ENCODE measurements at places on chromosomes 4 and X.

DNA sequence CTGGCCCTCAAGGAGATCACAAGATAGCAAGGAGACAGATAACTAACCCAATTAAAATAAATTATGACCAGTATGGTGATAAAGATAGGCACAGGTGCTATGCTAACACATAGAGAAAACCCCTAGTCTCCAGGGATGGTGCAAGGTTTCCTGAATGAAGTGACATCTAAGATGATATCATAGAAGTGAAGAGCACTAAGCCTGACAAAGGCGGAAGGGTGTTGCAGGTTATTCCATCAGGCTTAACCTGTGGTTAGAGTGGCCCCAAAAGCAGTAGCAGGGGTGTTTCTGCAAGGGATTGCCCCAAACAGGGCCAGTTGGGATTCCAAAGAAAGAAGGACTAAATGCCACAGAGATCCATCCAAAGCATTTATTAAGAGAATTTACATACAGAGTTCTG, 249.2 kb downstream of the IDS start:
- no peak for DNase-seq

DNA sequence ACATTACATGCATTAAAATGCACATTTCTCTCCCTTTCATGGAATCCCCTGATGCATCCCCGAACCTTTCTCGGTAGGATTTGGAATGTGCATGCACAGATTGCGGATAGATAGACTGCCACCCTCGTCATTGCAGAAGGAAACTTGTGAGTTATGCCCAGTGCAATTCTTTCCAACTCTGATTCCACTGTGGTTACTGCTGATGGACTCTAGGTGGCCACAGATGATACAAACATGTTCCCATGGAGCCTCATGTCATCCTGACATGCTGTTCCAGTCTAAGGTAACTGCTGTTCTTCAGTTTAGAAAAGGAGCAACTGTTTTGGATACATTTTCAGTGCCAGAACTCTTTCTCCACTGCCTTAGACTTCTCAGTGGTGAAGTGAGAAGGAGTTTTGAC, 9.1 kb upstream of the VCX3B start:
- DNase-seq, result no peak

GRCh38 chr4:101660607-101661006, 129.9 kb upstream of the BANK1 start:
- no peak for DNase-seq

- no peak for DNase-seq
These were observed 8.9 kb upstream of the SMIM43 start for GRCh38 chr4:121773883-121774282.

- DNase-seq, result peak; percentile 92
These were observed 127.1 kb upstream of the PCDH18 start for GRCh38 chr4:137659431-137659830.

DNA sequence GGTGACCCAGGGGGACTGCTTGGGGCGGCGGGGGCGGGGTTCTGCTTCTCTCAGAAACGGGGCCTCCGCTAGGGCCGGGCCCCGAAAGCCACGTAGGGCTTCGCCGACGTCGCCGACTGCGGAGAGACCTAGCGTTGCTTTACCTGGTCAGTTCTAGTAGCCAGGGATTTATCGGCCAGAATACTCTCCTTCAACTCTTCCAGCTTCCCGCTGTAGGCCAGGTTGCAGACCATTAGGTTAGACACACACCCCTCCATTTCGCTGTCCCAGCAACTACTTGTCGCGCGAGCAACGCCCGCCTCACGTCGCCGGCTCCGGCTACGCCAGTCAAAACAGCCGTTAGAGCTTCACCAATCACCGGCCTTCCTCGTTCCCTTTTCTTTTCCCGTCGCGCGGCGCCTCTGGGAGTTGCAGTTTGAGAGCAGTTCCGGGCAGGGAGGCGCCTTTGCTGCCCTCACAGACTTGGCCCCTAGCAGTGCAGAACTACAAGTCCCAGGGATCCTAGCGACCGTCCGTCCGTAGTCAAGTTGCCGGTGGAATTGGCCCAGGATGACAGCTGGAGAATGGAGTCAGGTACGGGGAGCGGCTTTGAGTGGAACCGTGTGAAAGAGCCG, at the start of the genes ATG4A and PSMD10:
TSS of gene ATG4A (plus strand) at position 515 of the 614 bp plus-strand sequence. CDS start at position 564, 49 bp downstream.
TSS of gene PSMD10 (minus strand) at position 279 of the 614 bp plus-strand sequence. CDS start at position 257, 22 bp downstream.
- DNase-seq, result peak; percentile 95

DNA sequence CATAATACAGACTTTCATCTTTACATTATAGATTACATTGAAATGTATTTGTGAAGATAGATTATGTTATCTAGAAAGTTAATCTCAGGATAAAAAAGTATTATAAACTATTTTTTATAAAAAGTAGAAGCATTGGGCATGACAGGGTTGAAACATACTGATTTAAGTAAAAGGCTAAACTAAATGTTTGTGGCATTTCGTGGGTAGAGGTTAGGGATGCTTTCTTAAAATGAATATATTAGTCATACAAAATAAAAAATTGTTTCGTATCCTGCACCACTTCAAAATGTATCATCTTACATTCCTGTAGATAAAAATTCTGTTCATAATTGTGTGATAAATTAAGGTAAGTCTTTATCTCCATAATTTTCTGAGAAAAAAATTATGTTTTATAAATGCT, 603.6 kb downstream of the SPRY1 start:
- DNase-seq, result peak; percentile 25

DNA sequence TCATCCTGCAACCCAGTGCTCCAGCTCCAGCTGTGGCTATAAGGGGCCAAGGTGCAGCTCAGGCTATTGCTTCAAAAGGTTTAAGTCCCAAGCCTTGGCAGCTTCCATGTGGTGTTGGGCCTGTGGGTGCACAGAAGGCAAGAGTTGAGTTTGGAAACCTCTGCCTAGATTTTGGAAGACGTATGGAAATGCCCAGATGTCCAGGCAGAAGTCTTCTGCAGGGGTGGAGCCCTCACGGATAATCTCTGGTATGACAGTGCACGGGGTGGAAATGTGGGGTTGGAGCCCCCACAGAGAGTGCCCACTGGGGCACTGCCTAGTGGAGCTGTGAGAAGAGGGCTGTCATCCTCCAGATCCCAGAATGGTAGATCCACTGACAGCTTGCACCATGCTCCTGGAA, 44.5 kb downstream of the CYTL1 start:
- no peak for DNase-seq

GRCh38 chr4:105543346-105543745, 9.1 kb upstream of the ARHGEF38 start:
- no peak for DNase-seq

- no peak for DNase-seq
These were observed 252.6 kb downstream of the BANK1 start for GRCh38 chr4:102042871-102043802.

GRCh38 chrX:7045238-7045955, 102.1 kb upstream of the STS start:
- DNase-seq, result no peak
